Fibroblast of skin of right biceps (primary cell): ENCODE measurements at places on chromosomes 5 and 9.

DNA sequence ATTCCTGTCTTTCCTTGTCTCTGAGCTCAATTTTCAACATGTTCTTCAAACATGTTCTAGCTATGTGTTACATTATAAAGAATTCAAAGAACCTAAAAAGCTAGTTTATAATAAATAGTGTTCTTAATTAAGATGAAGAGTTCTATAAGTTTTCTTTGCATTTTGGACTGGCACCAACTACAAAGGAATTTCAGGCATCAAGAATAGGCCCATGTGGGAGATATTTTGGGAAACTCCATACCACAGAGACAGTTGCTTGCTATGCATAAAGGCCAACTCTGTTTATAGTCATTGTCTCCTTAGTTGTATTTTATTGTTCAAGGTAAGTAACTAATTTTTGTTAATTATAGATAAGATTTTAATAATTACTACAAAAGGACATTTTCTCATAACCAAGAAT lies 4.5 kb downstream of the SLF1 start:
- peak; percentile 59 for DNase-seq

DNA sequence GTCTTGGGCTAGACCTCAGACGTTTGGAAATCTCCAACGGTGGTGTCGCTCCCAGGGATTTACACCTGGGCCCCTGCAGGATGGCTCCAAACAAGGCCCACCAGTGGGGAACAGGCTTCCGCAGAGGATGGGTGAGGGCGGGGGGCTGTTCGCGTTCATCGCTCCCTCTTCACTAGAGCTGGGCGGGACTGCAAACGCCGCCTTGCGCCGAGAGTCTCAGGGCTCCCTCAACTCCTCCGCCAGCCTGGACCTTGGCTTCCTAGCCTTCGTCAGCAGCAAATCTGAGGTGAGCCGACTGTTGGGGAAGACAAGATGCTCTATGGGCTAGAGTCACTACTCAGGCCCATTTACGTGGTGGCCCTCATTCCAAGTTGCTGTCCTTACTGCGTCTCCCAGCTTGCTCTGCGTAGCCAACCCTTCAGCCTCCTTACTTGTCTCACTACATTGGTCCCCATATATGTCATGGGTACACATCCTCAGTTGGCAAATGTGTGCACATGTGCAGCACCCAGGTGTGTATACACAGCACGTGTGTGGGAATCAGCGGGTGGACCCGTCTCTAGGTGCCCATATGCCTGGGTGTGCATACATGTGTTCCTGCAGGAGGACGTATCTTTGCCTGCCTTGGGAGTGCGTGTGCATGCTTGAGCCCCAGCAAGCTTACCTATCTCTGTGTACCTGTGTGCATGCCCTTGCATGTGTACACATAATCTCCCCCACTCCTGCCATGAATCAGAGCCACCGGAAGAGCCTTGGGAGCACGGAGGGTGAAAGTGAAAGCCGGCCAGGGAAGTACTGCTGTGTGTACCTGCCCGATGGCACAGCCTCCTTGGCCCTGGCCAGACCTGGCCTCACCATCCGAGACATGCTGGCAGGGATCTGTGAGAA lies 10.5 kb downstream of the RGS14 start:
- no peak for DNase-seq

- DNase-seq, result no peak
These were observed 8.2 kb downstream of the HSPB3 start for GRCh38 chr5:54463713-54464112.

DNA sequence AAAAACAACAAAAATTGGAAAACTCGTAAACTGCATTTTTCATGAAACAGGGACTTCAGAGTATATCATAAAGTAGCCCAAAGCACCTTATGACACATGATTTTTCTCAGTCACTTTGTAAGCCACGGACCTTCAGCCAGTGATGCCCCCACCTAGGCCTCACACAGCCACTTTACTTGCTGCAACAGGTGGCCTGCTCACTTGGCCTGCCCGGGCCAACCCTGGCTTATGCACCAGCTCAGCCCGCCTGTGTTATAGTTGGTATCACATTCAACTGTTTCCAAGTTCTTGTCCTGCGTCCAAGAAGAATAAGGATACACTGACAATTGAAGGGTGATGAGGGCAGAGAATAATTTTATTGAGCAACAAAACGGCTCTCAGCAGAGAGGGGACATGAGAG lies 219.2 kb downstream of the FER start:
- no peak for DNase-seq

DNA sequence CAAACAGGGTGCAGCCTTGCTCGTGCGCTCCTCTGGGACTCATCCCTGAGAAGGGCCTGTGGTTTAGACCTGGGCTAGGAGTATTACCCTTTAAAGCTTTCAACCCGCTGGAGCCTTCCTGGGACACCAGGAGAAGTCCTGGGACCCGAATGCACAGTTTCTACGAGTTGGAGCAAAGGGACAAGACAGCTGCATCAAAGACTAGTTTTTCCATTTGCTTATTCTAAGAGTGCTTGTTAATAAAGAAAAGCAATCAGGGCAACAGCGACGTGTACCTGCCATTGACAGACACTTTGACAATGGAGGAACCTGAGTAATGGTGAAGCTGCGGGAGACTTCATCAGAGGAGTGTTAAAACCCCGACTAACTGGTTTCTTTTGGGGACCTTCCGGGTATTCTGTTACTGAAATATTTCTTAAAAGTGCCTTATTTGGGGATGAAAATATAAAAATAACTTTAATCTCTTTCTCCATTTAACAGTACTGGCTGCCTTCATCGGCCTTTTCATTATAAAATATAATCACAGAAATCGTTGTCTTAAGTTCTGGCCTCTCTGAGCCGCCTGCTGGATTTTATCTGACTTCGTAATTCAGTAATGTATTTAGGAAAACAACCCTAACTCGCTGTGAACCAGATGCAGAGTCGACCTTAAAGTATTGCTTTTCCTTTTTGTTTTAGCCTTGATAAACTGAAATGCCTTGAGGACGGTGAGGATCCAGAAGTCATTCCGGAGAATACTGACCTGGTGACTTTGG lies 732 bp downstream of the SNAPC3 start:
- DNase-seq, result peak; percentile 33

DNA sequence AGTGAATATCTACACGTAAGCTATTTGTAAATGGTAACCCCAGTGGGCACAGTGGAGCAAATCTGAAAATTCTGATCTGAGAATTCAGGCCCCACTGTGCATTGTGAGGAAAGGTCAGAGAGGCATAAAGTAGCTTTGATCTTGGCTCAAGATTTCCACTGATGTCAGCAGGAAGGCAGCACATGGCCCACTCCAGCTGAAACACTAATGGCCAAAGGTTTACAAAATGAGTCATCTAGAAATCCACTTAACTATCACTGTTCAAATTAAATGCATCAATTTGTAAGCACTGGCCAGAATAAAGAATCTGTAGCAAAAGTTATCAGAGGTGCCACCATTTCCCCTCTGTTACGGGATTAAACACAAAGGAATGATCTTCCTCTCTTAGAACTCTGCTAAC lies 191.6 kb downstream of the C9orf152 start:
- DNase-seq, result peak; percentile 71

- DNase-seq, result peak; percentile 94
These were observed 119.8 kb upstream of the TBC1D2 start for GRCh38 chr9:98375138-98375726.

GRCh38 chr9:25752398-25752797 lies 74.2 kb upstream of the TUSC1 start:
- DNase-seq, result no peak

GRCh38 chr5:32604800-32605765 lies 19.7 kb downstream of the SUB1 start:
- no peak for DNase-seq
